ENCODE measurements at places on chromosomes 5 and 9. TPM values are rescaled to one million over a fixed set of nuclear protein-coding genes. Genes with fewer than 3 reads are reported as not detected.

DNA sequence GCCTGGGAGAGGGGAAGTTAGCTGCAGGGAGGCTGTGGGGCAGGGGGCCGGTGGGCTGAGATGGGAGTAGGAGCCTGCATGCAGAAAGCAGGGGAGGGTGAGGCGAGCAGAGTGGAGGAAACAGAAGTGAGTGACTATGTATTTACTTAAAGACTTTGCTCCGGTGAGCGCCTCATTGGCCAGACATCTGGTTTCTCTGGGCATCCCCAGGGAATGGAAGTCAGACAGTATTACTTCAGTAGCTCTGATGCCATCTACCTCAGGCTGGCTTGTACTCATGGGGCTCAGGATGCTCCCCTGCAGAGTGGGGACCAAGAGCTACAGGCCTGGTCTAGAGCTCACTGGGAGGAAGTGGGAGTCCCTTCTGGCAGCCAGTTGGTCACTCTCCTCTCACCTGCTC is 78.2 kb upstream of the ARAP3 start:
- DNase-seq, result no peak

- DNase-seq, result no peak
These were observed 98.4 kb upstream of the HAND1 start for GRCh38 chr5:154576429-154576806.

DNA sequence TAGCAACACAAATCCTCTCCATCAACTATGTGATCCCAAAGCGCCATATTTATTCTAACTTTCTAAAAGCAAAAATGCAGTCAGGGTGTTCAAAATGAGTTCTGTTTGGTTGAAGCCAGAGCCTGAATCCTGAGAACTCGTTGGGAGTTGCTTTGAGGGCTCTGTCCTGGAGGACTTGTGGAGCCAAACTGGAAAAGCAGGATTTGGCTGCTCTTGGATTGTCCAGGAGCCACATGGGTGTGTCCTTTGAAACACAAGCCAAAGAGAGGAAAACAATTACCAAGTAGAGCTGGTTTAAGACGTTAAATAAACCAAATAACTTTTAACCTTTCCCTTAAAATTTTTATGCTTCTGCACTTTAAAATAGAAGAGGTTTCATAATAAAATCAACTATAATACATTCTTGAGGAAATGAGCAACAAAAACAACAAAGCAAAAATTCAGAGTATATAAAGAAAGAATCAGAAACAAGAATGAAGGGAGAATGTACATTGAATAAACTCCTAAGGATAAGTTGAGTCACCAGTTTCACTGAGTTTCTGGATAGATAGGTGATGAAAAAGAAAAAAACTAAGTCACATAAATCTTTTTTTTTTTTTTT is 13.5 kb downstream of the C5orf46 start:
- no peak for DNase-seq

- DNase-seq, result peak; percentile 25
These were observed 63.6 kb upstream of the SLC28A3 start for GRCh38 chr9:84404095-84404686.

- no peak for DNase-seq
These were observed 326.7 kb downstream of the PIK3R1 start for GRCh38 chr5:68542207-68542606.

- DNase-seq, result no peak
These were observed 237.2 kb downstream of the TRPM3 start for GRCh38 chr9:70883963-70884793.

DNA sequence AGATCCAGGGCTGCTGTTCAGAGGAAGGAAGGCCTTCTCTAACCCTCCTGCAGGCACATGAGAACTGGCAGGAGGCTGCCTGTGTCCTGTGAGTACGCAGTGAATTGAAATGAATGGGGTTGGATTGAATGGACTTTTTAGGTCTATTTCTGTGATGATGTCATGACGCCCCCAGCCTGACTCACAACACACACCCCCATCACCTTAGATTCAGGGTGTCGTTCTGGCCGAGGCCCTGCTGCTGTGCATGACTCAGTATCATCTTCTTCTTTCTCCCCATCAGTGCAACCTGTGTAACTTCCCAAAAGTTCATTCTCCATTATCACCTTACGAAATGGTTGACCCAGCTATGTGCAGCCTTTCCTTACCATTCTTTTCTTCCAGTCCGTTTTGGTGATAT is 5.4 kb downstream of the PCAT7 start:
- DNase-seq, result no peak

DNA sequence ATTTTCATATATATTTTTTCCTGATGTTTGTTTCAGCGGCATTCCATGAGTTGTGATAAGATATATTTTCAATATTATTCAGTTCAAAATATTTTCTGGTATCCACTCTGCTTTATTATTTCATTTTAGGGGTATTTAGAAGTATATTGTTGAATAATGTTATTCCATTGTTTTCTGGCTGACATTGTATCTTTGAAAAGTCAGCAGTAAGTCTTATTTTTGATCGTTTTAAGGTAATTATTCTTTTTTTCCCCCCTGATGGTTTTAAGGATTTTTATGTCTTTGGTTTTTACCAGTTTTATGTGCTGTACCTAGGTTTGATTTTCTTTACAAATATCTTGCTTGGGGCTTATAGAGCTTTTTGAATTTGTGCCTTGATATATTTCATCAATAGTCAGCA is 6.6 kb upstream of the GLRA1 start:
- no peak for DNase-seq

GRCh38 chr9:24608599-24608998 is 62.9 kb upstream of the IZUMO3 start:
- DNase-seq, result no peak

DNA sequence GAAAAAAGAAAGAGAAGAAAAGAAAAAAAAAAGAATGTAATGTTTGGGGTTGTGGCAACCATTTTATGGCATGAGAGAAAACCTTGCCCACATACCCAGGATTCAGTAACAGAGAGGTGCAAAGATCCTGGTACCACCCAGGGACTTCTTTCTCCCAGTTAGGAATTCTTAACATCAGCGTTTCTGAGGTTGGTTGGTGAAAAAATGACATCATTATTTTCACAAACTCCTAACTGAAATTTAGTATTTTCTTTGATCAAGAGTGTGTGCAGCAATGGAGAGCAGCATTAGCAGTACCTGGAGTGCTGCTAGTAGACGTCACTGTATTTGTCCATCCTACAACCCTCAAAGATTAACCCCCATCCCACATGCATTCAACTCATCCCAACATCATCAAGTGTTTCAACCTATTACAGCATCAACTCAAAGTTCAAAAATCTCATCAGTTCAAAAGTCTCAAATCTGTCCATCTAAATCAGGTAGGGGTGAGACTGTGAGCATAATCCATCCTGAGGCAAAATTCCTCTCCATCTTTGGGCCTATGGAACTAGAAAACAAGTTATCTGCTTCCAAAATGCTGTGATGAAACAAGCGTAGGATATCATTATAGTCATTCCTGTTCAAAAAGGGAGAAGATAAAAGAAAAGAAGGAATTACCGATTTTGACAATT is 60.1 kb upstream of the MSX2 start:
- DNase-seq, result no peak

DNA sequence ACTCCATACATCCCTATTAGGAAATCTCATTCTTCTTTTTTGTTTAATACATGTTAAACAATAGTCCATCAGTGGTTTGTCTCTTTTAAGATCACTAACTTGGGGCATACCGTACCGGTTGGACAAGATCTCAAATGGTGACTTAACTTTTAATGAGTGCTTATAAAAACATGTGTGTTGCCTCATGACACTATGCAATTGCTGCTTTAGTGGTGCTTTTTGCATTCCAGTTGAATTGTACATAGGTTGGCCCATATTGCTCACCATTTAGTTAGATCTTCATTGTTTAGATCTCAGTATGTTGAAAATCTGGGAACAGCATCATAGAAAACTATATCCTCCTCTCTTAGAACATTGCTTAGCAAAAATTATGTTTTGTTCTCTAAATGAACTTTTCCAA is 17.8 kb downstream of the C9orf85 start:
- no peak for DNase-seq

- DNase-seq, result no peak
These were observed 186.5 kb downstream of the ERCC6L2 start for GRCh38 chr9:96062031-96062430.

DNA sequence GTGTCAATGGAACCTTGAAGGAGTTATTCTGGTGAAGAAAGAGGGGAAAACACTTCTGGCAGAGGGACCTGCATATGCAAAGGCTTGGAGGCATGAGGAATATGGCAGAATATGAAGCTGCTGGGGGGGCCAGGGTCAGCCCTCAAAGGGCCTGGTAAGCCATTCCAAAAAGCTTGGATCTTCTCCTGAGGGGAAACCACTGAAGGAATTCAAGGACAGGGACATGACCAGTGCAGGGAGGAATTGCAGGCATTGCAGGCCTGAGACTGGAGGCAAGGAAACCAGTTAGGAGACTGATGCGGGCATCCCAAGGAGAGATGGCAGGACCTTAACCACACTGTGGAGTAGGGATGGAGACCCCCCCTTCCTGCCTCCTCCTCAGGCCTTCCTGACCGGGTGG is 21.4 kb downstream of the ENHO start:
- no peak for DNase-seq

DNA sequence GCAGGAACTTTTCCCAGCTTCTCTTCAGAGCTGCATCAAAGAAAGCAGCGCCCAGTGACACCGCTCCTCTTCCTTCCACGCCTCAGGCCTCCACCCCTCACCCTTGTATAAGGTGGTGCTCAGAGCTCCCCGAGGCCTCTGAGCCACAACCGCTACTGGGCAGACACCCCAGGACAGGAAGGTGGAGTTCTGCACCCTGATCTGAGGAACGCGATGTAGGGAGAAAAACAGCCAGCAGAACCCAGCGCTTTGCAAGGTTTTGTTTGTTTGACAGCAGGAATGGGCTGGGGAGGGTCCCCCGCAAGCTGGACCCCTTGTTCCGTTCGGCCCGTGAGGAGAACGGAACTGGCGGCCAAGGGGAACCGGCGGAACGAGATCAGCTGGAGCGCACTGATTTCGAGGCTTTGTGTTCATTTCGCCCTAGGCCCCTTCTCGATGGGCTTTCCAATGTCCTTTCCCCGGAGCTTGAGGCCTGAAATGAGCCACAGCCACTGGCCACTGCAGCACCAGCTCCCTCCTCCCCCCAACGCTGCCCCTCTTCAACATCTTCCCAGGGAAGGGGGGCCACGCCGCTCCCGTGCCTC is 4.1 kb downstream of the EDF1 start:
- no peak for DNase-seq

- peak; percentile 95 for DNase-seq
These were observed 41.6 kb upstream of the ZBTB43 start for GRCh38 chr9:126763130-126763764.

The TNFSF15 gene
- 0.80 TPM for total RNA-seq

The SVEP1 gene
- 0.41 TPM for total RNA-seq

The PCDHA12 gene
- total RNA-seq, result 0.60 TPM

The FBLL1 gene
- not detected for total RNA-seq

The SMC2 gene
- 20.5 TPM for total RNA-seq

The CTXN3 gene
- total RNA-seq, result not detected
